ENCODE measurements at places on chromosomes 13 and 19. TPM values are rescaled to one million over a fixed set of nuclear protein-coding genes. Genes with fewer than 3 reads are reported as not detected.
A peak's percentile ranks its signal among the peaks of the same experiment; 100 is the strongest.

- DNase-seq = peak; percentile 38
Measured at GRCh38 chr19:55376241-55376933, at the start of gene TMEM190. Gene TMEM190 (plus strand): TSS chr19:55376826. CDS start chr19:55376854, 28 bp downstream.

DNA sequence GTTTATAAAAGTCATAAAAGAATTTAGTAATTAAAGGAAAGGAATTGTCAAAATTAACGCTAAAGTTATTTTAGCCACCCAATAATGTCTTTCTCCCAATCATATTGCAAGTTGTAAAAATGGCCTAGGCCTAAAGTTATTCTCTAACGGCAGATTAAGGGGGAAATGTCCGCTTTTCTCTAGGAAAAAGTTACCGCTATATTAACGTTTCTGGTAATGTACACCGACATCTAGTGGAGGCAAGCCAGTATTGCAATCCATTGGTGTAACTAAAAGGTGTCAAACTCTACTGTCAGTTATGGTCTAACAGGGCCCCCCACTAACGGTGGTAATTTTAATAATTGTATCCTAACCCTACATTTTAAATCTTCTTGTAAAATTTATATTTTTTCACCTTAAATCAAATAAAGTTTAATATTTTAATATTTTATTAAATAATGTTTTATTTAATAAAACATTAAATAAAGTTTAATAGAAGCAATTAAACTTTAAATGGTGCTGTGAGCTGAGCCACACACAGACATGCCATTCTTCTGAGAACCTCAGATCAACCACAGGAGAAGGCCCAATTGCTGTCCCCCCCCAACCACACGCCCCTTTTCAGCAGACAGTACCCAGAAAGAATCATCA is 35.9 kb upstream of the ZSCAN5A start:
- peak; percentile 5 for DNase-seq

The ICAM1 gene
- 88.4 TPM for total RNA-seq

The GRK1 gene
- not detected for total RNA-seq

The ATP1A3 gene
- total RNA-seq = not detected

DNA sequence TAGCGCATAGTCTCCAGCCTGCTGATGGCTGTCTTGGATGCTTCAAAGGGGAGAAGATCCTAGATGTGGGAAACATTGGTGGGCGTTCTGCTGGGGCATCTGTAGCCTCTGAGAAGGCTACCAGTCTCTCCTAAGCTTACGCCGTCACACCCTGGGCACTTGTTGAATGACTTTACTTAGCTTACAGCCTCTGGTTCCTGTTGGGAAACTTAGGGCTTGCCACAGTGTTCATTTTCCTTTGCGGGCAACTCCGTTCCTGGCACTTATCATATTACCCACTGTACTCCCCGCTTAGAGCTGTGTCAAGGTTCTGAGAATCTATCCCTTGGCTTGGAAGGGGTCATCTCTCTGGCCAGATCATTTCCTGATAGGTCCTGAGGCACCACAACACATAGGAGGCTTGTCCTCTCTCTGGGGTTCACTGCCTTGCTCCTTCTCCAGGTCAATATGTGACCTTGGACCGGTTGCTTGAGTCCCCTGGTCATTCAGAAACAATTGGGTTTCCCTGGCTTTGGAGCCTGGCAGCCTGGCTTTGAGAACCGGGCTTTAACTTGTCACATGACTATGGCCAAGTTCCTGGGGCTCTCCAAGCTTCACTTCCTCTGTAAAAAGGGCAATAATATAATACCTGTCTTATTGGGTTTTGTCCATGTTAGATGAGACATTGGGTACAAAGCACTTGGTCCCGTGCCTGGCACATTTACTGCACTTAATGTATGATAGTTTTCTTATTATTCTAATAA is 20.5 kb upstream of the ALOX5AP start:
- DNase-seq = no peak

The PTGIR gene
- total RNA-seq = not detected

The ASF1B gene
- total RNA-seq = 169 TPM

GRCh38 chr13:26831336-26831908 is 70.8 kb upstream of the GPR12 start:
- DNase-seq = no peak

- DNase-seq = peak; percentile 29
Measured at GRCh38 chr19:42175952-42176648, 41.4 kb downstream of the DEDD2 start.

The MICU2 gene
- total RNA-seq = 85.6 TPM

DNA sequence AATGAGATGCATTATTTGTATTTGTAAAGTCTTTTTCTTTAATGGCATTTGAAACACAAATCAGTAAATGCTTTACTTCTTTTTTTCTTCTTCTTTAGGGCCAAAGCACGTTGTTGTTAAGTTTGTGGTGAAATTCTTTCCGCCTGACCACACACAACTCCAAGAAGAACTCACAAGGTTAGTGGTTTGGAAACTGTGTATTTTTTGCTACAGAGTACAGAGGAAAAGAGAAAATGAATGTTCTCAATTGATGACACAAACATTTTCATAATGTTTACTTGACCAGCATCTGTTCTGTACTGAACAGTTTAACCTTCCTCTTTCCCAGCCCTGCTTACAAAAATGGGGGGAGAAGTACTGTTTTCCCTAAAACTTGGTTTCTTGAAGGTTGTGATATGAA is 190.9 kb upstream of the RNF113B start:
- DNase-seq = peak; percentile 45

- DNase-seq = peak; percentile 50
Measured at GRCh38 chr19:47765523-47766358, 12.8 kb upstream of the SELENOW start.

The KLF16 gene
- total RNA-seq = 8.4 TPM

The PALM gene
- total RNA-seq = 1.4 TPM

DNA sequence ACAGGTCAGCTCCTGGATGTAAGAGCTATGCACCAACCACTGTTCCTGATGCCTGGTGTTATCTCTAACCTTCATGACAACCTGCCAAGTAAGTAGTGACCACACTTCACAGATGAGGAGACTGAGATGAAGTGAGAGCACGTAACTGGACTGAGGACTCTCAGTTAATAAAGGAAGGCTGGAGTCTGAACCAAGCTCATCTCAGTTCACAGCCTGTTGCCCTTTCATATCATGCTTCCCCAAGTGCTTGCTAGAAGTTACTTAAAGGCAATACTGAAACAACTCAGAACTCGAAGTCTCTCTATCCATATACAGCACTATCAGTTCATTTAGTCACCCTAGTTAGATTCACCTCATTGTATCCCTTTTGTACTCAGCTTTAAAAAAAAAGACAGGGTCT is 119.7 kb downstream of the ABCC4 start:
- DNase-seq = no peak

DNA sequence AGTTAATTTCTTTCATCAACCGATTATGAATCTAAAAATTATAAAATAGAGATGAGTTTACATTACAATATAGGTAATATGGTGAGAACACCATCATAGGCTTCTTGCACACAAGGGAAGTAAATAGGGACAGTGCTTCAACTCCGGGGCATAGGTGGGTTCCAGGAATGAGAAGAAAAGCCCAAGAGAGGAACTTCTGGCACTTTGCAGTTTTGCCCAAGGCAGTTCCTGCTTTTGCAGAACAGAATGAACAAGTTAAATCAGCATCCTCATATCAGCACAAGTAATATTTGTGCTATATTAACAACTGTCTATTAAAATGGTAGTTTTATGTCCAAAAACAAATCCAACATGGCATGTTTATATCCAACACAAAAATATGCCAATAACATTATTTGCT is 60.1 kb downstream of the DACH1 start:
- DNase-seq = no peak

DNA sequence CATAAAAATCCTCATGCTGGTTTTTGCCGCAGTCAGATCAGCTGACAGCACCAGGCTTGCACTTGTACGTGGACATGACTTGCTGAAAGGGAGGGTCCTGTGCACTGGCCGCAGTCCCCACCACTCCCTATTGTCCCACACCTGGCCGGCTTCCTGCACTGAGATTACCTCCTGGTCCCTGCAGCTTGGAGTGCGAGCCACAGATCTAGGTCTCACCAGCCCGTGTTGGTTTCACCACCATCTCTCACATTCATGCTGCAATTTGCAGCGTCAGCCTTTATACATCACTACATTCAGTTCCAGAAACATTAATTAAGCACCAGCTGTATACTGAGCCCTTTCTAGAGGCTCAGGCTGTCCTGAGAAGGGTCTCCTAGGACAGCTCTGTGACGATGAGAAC is 15.0 kb upstream of the CD22 start:
- DNase-seq = no peak

DNA sequence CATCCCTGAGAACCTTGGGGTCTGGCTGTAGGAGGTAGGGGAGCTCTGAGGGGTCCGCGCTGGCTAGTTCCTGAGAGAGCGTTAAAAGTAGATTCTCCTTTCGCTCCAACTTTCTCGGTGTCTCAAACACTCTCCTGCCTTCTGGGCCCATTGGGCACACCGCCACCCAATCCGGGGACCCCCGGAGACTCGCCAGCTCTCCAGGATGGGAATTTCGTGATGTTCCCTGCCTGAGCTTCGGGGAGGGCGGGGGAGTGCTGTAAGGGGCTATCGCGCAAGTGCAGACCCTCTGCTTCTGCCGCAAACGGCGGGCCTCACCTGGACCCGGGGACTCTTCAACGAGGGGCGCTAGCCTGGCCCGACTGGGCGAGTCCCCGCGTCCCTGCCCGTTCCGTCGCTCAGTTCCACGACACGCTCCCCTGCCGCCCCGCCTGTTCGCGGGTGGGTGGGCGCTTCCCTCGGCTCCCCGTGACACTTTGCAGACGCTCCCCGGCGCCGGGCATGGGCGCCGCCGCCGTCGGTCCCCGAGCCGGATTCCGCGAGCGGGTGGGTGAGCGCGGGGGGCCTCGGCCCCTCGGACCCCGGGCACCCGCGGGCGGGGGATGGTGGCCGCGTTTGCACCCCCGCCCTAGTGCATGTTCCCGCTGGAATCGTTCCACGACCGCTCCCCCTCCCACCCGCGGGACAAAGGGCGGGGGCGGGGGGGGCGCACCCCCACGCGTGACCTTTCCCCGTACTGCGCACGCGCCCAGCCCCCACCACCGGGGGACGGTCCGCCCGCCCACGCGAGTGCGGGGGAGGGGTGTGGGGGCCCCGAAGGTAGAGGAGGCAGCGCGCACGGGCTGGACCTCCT is at the start of gene CCDC106:
Gene CCDC106, plus strand, starts transcription at position 481 of the 853 bp plus-strand sequence. CDS start 835 bp downstream, outside the sequence.
- peak; percentile 31 for DNase-seq

DNA sequence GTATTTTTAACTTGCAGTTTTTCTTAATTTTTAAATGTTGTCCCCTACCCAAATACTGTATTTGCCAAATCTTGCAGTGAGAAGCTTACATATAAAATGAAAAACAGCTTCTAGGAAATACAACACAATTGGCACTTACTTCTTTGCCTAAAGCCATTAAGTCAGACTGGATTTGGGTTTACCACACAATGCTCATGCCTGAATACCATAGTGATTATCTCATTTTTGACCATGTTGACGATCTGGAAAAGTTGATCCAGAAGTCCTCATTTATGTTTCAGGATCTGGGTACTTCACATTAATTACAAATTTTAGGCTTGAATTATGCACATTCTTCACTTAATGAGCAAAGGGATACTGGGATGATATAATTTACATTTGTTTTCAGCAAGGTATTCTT is 2.4 kb downstream of the RNF6 start:
- DNase-seq = peak; percentile 60

- no peak for DNase-seq
Measured at GRCh38 chr13:29452773-29453616, 142.5 kb downstream of the SLC7A1 start.

The KLK11 gene
- not detected for total RNA-seq

DNA sequence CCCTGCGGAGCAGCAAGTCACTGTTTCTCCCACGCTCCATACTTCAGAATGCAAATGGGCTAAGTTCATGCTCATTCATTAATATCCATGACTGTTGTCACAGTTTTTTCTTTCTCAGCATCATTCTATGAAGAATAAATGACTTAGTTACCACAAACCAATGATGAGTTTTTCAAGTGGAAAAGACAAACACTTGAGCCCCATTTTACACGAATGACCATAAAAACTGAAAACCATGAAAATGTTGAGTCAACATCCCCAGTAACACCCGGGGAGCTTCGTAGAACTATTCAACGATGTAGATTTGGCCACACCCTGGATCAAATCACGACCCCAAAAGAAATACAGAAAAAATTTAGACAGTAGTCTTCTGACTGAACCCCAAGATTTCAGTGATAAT is 99.8 kb upstream of the GJB6 start:
- DNase-seq = no peak

GRCh38 chr19:21568816-21569493 is 63.6 kb downstream of the ZNF429 start:
- DNase-seq = peak; percentile 54

The IL11 gene
- 23.0 TPM for total RNA-seq

Measured in M059J (cell line).